ENCODE measurements at places on chromosomes 3 and 15. TPM values are rescaled to one million over a fixed set of nuclear protein-coding genes. Genes with fewer than 3 reads are reported as not detected.

The AADACL2 gene
- 0.21 TPM for total RNA-seq

GRCh38 chr3:34056951-34057390, 258.5 kb downstream of the PDCD6IP start:
- no peaks in the 10 kb centered on the region for H3K27me3 ChIP-seq
- no peak overlapping the region for H3K27ac ChIP-seq

DNA sequence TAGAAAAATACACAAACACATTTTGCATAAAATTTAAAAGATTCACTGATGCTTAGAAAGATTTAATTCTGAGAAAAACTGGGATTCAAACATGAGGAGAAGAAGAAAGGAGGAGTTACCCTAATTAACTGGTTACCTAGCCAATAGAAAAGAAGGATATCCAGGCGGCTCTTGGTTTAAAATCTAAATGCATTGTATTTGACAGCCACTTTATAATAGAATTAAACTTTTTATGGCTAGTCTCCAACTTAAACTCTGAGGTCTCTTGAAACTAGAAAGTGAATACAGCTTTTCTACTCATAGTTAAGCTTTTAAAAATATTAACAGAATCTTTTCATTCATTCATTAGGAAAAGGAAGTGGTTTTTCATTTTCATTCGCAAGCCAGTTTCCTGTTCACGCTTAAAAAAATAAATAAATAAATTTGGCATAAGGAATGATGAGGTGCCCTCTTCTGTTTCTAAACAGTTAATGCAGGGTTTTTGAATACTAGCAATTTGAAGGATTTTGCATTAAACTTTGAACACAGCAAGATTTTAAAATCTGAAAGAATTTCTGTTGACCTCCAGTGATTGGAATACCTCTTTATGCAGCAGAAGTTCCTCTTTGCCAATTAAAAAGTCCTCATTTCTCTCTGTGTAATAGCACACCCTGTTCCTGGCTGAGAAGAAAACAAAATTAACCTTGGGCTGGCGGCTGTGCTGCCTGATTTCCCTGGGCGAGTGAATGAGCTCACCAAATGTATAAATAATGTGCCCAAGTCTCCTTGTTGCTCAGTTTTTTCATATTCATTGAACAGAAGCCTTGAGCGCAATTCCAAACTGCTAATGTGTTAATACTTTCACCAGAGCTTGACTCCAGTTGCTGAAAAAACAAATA, 105.1 kb downstream of the ZMAT3 start:
- no peaks in the 10 kb centered on the region for H3K36me3 ChIP-seq
- no peaks in the 10 kb centered on the region for H3K27me3 ChIP-seq
- no peak for DNase-seq
- H3K27ac ChIP-seq = peak overlapping the region; percentile 50
- no peaks in the 10 kb centered on the region for H3K4me1 ChIP-seq
- no peak overlapping the region for H3K4me3 ChIP-seq

DNA sequence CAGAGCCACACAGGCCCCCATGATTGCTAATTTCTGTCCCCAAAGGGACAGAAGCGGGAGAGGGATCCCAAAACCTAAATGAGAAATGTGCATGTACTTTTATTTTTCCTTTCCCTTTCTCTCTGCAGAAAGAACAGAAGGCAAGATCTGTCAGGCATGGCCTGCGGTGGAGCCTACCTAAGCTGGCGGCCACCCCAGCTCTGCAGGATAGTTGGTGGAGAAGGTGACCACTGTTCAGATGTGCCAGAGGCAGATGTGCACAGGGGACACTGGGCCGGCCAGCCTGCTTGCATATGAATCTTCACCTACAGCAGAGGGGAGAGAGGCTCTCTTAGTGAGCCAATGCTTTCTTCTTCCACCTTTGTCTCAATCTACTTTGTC, 2.1 kb upstream of the AMOTL2 start:
- no peak overlapping the region for H3K27ac ChIP-seq
- H3K27me3 ChIP-seq = no peaks in the 10 kb centered on the region
- peaks cover 7% of the 10 kb centered on the region for H3K4me1 ChIP-seq
- no peaks in the 10 kb centered on the region for H3K36me3 ChIP-seq

GRCh38 chr3:195540511-195540910, 2.6 kb downstream of the PPP1R2 start:
- H3K36me3 ChIP-seq = no peaks in the 10 kb centered on the region
- no peak for DNase-seq
- no peak overlapping the region for H3K27ac ChIP-seq
- peaks cover 10% of the 10 kb centered on the region for H3K4me1 ChIP-seq
- no peaks in the 10 kb centered on the region for H3K27me3 ChIP-seq

- H3K36me3 ChIP-seq = no peaks in the 10 kb centered on the region
- no peak overlapping the region for H3K4me3 ChIP-seq
- no peak overlapping the region for H3K27ac ChIP-seq
Observed at GRCh38 chr3:97793420-97794019, 28.3 kb upstream of the CRYBG3 start.

The SCG3 gene
- total RNA-seq = not detected

The KBTBD13 gene
- total RNA-seq = not detected

DNA sequence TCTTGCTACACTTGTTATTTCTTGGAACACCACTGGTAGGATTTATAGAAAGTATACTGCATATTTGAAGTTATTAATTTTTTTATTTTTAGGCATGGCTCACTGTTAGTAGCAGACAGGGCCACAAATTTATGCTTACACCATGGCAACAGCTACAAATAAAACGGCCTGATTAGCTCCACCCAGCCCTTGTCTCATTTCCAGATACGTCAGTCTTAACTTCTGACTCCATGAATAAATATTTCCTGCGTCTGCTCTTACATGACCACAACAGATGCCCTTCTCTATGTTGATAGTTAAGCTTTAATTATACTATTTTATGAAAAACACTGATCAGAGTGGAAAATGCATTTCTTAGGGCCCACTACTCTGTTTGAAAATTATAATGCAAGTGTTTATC, 62.3 kb upstream of the CPOX start:
- H3K27ac ChIP-seq = no peak overlapping the region
- H3K4me1 ChIP-seq = no peaks in the 10 kb centered on the region
- no peak overlapping the region for H3K4me3 ChIP-seq

The C3orf22 gene
- not detected for total RNA-seq

DNA sequence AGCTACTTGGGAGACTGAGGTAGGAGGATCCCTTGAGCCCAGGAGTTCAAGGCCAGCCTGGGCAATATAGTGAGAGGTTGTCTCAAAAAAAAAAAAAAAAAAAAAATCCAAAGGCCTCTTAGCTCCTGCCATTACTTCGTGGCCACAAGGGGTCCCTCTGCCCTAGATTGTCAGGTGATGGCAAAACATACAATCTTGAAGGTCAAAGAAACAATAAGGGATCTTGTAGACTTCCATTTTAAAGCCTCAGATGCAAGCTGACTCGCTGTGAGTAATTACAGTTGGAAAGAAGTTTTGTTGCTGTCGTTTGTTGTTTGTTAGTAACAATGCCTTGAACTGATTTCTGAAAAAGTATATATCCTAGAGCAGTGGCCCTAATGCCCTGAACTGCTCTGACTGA, 55.9 kb upstream of the PLCL2 start:
- H3K27ac ChIP-seq = no peak overlapping the region
- no peaks in the 10 kb centered on the region for H3K4me1 ChIP-seq
- H3K36me3 ChIP-seq = no peaks in the 10 kb centered on the region
- H3K27me3 ChIP-seq = no peaks in the 10 kb centered on the region
- no peak for DNase-seq

All from uterus (tissue), 4 donors.